ENCODE measurements at places on chromosomes 6 and 20.

DNA sequence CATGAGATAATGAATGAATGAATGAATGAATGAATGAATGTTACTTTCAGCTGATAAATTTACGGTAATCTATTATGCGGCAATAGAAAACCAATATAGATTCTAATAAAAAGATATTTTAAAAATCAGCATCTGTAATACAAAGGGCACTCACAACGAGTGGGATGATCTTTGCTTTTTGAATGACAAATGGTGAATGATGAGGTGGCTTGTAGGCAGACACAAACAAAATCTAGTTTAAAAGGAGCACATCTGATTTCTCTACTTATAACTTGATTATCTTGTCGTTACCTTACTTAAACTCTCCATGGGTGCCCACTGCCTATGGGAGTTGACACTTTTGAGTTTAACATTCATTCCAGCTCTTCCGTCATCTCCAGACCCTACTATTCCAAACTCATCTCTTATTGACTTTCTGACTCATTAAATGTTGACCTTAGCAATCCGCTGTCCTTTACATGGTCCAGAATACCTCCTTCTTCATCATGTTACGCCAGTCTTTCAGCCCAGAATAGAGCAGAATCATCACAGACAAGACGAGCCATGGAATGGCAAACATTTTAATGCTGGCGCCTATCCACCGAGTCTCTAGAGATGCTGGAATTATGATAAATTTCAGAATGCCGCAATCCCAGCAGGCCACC, 41.3 kb downstream of the NHLRC1 start:
- DNase-seq = no peak

GRCh38 chr6:13044390-13044789, 283.9 kb downstream of the TBC1D7 start:
- DNase-seq = no peak

DNA sequence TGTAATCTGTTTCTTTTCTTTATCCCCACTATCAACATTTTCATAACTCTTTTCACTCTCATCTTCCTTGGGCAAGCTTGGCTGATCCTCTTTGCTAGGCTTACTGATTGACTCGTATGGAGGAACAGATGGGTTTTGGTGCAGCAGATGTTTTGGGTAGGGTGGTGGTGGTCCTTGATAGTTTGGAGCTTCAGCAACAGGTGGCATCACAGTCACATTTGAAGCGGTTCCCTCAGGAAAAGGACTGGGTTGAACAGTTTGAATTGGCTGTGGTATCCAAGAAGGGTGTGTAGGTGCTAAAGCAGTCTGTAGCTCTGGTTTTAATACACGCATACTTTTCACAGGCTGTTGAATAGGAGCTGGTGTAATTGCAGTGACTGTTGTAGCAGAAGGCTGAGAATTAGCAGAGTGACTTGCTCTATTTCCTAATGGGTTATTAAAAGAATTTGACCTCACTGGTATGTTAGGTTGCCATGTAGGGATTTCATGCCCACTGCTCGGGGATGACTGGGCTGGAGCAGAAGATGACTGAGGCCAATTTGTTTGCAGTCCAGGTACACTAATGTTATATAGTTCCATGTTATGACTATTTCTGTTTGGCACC, 34.5 kb downstream of the LATS1 start:
- DNase-seq = no peak

DNA sequence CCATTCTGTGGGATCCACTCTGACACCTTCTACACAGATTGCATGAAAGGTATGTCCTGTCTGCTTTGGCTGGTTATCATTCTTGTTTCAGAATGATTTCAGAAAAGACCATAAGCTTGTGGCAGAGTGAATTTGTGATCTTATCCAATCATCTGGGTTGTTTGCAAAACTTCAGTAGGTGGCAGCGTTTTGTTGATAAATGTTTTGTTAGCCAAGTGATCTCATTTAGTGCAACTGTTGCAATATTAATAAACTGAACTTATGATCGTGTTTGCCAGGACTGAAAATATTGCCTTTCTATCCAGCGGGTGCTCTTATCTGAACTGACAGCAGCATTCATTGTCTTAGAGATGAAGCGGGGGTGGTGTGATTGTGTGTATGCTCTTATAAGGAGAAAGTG, 613.2 kb upstream of the NOX3 start:
- no peak for DNase-seq

DNA sequence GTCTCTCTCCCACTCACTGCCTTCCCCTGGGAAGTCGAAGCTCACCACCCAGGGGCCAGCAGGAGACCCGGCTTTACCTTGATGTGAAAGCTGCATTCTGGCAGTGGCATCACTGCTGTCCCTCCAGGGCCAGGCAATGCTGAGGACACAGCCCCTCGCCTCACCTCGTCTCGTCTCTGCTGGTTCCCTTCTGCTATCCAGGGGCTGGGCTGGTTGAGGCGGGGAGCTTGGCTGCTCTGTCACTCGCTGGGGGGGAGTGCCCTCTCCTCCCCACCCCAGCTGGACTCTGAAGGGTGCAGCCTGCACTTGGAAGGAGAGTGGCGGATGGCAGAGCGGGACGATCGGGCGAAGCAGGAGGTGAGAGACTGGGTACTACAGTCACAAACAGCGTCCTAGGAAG, 12.7 kb upstream of the DSN1 start:
- no peak for DNase-seq

- no peak for DNase-seq
Observed at GRCh38 chr6:12968290-12968689, 251.7 kb downstream of the PHACTR1 start.

- DNase-seq = no peak
Observed at GRCh38 chr6:3013486-3013885, 13.8 kb downstream of the NQO2 start.

DNA sequence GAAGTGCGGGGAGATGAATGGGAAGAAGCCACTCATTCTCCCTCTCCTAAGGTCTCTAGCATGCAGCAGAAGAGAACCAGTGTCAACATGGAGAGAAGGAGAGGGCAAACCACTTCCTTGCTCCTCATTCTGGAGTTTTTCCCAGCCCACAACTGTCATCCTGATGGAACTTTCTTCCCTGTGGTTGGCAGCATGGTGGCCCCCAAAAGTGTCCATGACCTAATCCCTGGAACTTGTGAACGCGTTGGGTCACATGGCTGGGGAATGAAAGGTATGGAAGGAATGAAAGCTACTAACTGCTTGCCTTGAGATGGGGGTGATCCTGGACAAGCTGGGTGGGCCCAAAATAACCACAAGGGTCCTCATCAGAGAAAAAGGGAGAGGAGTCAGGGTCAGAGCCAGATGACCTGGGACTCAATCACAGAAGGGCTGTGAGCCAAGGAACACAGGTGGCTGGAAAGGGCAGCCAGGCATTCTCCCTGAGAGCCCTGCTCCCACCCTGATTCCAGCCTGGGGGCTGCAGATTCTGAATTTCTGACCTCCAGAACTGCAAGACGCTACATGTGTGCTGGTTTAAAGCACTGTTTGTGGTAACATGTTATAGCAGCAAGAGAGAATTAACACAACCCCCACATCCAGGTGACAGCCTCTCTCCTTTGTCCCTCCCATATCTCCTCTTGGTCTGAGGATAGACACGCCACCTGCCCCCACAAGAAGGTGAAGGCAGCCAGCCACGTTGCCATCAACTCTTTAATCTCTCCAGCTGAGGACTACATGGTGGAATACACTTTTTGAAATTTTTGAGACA, 63.2 kb downstream of the PYGB start:
- DNase-seq = no peak

- DNase-seq = peak; percentile 26
Observed at GRCh38 chr6:12012038-12012557, at the start of gene HIVEP1. Gene HIVEP1 (plus strand): TSS chr6:12012312. CDS start chr6:12015629, 3,317 bp downstream.

- peak; percentile 7 for DNase-seq
Observed at GRCh38 chr6:113620386-113620785, 236.8 kb upstream of the MARCKS start.

DNA sequence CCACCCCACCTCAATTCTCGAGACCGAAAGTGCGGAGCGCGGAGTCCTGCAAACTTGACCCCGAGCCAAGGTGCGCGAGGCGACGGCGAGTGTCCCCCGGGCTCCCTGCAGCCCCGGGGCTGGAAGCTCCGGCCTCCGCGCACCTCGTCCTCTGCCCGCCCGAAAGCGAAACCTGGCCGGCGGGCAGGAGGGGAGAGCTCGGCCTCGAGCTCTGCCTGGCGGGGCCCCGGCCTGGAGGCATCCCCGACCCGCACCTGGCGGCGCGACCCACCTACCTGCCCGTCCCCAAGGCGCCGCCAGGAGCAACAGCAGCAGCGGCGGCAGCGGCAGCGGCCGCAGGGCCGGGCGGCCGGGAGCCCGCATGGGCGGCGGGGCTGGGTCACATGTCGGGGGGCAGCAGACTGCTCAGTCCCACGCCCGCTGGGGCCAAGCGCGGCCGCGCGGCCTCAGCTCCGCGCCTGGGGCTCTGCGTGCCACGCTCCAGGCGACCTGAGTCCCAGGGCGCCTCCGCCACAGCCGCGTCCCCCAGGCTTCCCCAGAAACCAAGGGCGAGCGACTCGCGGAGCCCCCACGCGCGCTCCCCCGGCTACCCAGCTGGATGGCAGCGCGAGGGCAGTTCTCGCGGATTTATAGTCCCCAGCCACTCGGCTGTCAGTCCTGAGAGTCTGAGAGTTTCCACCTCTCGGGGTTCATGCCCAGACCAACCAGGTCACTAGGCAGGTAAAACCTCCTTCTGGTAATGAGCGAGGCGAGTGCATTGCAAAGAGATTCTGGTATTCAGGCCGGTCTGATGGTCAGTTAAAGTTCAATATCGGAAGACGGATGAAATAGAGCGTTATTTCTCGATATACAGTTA, at the start of gene IL20RA:
IL20RA (minus strand) TSS at position 600 of the 856 bp plus-strand sequence; CDS start at position 363, 237 bp downstream.
- no peak for DNase-seq

- no peak for DNase-seq
Observed at GRCh38 chr6:155340464-155341129, 26.3 kb upstream of the TFB1M start.

DNA sequence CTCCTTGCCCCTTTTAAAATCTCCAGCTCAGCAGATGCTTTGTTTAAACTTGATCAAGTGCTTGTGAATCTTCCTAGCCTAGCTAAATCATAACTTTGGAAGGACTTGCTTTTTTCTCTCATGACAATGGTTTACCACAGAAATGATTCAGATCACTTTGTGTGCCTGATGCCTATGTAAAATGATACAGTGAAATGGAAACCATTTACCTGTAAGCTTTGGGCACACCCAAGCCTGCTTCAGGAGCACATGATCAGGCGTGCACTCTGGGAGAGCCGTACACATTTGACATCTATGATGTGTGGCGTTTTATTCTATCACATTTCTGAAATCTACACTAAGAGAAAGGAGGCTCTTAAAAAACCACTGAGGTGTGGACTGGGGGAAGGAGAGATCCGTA, 41.1 kb downstream of the PTPN1 start:
- DNase-seq = no peak

DNA sequence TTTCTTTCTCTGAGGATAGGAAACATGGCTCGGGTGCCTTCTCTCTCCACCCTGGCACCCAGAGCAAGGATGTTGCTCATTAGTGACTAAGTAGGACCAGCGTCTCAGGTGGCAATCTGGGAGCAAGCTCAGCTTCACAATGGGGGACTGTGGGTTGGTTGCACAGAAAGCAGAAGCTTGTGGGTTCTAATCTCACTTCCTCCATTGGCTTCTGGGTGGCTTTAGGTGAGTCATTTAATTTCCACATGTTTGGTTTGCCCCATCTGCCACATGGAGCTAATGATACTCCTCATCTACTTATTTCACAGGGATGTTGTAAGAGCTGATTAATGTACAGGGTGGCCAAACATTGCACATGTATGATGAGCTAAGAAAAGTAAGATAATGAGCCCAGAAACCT, 54.8 kb upstream of the AKIRIN2 start:
- DNase-seq = peak; percentile 21

DNA sequence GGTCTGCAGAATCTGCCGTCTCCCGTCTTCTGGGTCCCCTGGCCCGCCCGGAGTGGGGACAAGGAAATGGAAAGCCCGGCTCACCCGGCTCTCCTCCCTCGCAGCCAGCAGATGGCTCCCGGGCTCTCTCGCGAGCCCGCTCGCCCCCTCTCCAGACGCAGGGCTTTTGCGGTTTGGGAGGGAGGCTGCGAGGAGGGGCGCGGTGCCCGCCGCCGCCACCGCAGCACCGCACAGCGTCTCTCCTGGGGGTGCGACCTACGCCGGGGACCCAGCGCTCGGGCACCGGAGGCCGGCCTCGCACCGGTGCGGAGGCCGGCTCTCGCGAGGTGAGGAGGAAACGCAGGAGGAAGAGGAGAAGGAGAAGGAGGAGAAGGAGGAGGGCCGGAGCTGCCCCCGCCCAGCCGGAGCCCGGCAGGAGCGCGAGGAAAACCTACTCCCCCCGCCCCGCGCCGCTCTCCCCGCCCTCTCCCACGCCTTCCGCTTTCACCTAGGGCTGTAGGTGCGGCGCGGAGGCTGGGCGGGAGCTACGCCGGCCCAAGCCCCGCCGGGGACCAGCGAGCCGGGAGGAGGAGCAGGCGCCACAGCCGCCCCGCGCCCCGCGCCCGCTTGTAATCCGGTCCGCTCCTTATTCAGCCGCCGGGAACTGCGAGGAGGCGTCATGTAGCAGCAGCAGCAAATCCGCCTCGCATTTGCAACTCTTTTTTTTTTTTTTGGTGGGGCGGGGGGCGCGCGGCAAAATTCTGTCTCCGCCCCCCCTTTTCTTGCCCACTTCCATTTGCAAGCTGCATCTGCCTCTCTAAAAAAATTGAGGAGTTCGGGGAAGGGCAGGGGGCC, at the start of gene CARMIL1:
CARMIL1 (plus strand) TSS at position 461 of the 834 bp plus-strand sequence. CDS start 422 bp downstream, outside the sequence.
- DNase-seq = peak; percentile 92

- no peak for DNase-seq
Observed at GRCh38 chr6:74720923-74721322, 484.9 kb downstream of the COL12A1 start.

GRCh38 chr6:72182337-72183246, 296.2 kb downstream of the RIMS1 start:
- peak; percentile 64 for DNase-seq

DNA sequence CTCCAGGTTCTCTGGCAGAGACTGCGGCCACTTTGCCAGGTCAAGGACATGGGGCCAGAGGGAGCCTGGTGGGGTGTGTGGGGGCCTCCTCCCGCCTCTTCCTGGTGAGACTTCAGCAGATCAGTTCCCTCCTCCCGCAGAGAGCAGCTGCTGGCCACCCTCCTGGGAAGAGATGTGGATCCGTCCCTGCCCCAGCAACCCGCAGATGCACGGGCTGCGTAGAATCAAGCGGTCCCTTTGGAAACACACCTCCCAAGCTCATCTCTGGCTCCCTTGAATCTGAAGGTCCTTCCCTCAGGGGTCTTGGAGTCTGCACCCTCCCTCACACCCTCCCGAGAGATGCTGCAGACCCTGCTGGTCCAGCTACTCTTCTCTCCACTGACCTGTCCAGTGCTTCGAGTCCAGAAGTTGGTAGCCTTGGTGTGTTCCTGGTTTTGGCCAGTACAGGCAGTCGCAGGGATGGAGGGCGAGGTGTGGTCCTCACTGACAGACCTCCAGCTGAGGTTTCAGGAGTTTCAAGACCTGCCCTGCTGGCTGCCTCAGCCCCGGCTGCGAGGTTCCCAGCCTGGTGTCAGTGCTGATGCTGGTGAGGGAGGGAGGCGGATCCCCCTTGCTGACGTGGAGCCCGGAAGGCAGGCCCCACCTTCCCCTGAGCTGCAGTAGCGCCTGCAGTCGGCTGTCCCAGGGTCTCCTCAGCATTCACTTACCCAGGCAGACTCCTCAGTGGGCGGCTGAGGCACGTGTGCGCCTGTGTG, at the start of gene NPBWR2:
NPBWR2 (minus strand) TSS at position 585 of the 755 bp plus-strand sequence. CDS start 734 bp downstream, outside the sequence.
- DNase-seq = no peak

GRCh38 chr6:132053511-132053910, 102.3 kb upstream of the CCN2 start:
- no peak for DNase-seq
